Islet precursor cell (in vitro differentiated cells): ENCODE measurements at places on chromosomes 7 and 10.

DNA sequence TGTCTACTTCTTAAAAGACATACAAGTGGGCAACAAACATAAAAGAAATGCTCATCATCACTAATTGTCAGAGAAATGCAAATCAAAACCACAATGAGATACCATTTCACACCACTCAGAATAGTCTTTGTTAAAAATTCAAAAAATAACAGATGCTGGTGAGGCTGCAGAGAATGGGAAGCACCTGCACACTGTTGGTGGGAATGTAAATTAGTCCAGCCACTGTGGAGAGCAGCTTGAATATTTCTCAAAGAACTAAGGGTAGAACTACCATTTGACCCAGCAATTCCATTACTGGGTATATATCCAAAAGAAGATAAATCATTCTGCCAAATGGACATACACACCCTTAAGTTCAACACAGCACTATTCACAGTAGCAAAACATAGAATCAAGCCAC is 61.8 kb upstream of the STEAP1 start:
- no peak for DNase-seq

DNA sequence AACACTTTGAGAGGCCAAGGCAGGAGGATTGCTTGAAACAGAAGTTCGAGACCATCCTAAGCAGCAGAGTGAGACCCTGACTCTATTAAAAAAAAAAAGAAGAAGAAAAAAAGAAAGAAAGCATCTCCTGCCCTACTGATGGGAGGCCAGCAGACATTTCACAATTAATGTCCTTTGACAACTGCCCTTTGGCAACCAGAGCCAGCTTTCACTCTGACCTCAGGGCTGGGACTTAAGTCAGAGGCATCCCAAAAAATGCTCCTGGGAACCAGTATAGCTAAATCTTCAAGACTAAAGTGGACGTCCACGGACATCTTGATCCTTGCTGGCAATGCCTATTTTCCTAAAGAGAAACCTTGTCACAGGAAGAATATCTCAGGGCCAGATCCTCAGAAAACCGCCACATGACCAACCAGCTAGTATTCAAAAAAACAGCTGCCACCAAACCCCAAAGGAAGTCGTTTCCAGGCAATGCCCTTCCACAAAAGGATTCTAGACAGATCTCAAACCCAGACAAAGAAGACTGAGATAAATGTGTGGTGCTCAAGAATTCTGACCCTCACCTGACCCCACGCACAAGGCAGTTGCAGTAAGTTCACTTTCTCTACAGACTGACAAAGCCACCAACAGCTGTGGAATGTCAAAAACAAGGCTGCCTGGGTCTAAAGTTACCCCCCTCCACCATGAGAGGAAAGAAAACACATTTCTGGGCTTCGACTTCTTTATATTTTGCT is 18.4 kb downstream of the GFRA1 start:
- DNase-seq, result no peak

GRCh38 chr7:30038196-30038980 is 10.2 kb downstream of the PLEKHA8 start:
- no peak for DNase-seq

DNA sequence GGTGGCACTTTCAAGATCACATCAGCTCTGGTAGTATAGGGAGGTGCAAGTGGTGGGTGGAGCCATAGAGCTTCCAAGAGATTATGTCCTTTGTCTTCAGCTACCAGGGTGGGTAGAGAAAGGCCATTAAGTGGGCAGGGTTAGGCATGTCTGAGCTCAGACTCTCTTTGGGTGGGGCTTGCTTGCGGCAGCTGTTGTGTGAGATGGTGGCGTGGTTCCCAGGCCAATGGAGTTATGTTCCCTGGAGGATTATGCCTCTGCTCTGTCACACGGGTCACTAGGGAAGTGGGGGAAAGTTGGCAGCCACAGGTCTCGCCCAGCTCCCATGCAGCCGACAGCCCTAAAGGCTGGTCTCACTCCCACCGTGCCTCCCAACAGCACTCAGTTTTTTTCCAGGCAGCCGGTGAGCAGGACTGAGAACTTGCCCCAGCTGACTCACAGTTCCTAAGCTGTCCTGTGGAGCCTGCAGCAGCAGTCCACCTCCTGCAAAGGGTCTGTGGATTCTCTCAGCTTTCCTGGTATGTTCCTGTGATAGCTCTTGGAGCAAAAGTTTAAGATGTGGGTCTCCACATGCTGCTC is 459.0 kb downstream of the SH2D4B start:
- peak; percentile 65 for DNase-seq
